ENCODE measurements at places on chromosomes 2 and 18. TPM values are rescaled to one million over a fixed set of nuclear protein-coding genes. Genes with fewer than 3 reads are reported as not detected.

DNA sequence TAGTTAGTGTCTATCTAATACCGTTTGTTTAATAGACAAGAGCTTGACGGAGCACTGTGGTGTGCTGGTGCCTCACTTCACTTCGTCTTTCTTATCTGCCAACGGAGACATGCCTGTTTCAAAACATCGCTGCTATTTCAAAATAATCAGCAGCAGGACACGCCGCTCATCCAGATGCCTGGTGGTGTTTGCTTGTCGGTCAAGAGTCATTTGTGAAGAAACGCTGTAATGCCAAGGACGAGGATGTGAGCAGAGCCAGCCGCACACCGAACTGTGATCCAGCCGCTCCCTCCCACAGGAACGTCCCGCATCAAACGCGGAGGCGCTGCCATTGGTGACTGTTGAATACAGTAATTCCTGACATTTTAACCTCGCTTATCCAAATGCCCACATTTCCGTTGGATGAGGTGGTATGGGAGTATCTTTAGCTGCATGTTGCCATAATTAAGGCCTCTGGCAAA, 432.4 kb downstream of the FBXO15 start:
- no peak overlapping the region for H3K4me3 ChIP-seq
- no peak overlapping the region for H3K27ac ChIP-seq
- ATAC-seq, result no peak
- H3K4me1 ChIP-seq, result no peaks in the 10 kb centered on the region
- H3K36me3 ChIP-seq, result no peaks in the 10 kb centered on the region

The PEX13 gene
- 17.1 TPM for total RNA-seq

- H3K36me3 ChIP-seq, result no peaks in the 10 kb centered on the region
- H3K4me3 ChIP-seq, result peak within 1 kb of the TSS; percentile 75
These were observed at the start of gene ACKR3 for GRCh38 chr2:236569573-236569973. TSS of gene ACKR3 (plus strand) at chr2:236569825. CDS start at chr2:236580466, 10,641 bp downstream.

GRCh38 chr2:105238664-105239240, 2.8 kb upstream of the GPR45 start:
- H3K4me3 ChIP-seq, result no peak overlapping the region
- H3K27me3 ChIP-seq, result no peaks in the 10 kb centered on the region
- no peak overlapping the region for H3K27ac ChIP-seq

The C2orf42 gene
- 24.0 TPM for total RNA-seq

The LRP1B gene
- not detected for total RNA-seq
